ENCODE measurements at places on chromosomes 11 and 22.
A peak's percentile ranks its signal among the peaks of the same experiment; 100 is the strongest.

DNA sequence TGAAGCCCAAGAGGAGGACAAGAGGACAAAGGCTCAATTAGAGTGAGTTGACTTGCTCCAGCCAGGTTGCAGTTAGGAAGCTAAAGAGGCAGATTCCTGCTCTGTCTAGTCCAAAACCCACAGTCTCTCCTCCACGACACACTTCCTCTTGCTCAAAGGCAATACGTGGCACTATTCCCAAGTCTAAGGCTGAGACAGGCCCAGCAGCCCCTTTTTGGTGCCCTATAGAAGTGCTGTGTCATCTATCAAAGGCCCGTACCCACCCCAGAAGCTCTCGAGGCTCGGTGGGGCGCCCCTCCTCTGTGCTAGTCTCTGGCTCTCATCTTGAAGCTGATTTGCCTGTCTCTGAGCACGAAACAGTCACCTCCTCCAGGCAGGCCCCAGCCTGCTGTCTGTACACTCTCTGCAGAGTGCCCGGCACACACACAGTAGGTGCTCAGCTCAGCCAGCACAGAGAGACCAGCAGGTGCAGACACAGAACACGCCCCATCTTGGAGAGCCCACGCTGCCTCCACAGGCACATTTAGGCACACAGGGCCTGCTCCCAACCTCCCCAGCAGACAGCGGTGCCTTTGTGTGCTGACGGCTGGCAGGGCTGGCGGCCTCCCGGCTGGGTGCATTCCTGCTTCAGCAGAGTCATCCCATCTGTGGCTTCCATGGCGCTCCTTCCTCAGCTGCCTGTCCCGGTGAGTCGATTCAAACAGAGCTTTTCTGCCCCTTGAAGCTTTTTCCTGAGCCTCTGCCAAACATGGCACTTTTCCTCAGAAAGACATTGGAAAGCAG, 52.8 kb downstream of the MYH9 start:
- no peak for DNase-seq

GRCh38 chr11:116930177-116930576, 92.8 kb upstream of the APOA1 start:
- no peak for DNase-seq

DNA sequence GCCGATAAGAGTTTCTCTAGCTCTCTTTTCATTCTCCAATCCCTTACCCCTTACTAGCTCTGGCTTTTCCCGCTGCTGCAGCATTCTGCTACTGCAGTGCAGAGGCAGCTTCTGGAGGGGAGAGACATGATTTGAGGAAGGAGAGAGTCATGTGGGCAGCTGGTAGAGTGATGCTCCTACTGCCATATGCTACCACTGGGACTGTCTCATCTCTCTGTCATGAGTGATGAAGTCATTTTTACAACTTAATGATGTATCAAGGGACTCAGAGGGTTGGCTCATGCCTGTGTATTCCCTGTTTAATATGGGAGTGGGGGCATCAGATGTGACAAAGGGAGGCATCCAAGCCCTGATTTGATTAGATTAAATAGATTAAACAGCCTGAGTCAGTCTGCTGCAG, 11.3 kb downstream of the SLC17A6 start:
- no peak for DNase-seq

DNA sequence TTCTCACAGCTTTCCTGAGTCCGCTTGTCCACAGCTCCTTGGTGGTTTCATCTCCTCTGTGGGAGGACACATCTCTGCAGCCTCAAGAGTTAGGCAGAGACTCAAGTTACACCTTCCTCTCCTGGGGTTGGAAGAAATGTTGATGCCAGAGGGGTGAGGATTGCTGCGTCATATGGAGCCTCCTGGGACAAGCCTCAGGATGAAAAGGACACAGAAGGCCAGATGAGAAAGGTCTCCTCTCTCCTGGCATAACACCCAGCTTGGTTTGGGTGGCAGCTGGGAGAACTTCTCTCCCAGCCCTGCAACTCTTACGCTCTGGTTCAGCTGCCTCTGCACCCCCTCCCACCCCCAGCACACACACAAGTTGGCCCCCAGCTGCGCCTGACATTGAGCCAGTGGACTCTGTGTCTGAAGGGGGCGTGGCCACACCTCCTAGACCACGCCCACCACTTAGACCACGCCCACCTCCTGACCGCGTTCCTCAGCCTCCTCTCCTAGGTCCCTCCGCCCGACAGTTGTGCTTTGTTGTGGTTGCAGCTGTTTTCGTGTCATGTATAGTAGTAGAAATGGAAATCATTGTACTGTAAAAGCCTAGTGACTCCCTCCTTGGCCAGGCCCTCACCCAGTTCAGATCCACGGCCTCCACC, 11.7 kb downstream of the RASD2 start:
- DNase-seq, result peak; percentile 67

- DNase-seq, result no peak
These were observed 113.1 kb upstream of the TTC12 start for GRCh38 chr11:113201054-113201818.

GRCh38 chr22:44622679-44623078, 79.3 kb upstream of the PRR5 start:
- DNase-seq, result peak; percentile 21

GRCh38 chr22:26404851-26405421, 24.1 kb upstream of the ASPHD2 start:
- DNase-seq, result no peak

DNA sequence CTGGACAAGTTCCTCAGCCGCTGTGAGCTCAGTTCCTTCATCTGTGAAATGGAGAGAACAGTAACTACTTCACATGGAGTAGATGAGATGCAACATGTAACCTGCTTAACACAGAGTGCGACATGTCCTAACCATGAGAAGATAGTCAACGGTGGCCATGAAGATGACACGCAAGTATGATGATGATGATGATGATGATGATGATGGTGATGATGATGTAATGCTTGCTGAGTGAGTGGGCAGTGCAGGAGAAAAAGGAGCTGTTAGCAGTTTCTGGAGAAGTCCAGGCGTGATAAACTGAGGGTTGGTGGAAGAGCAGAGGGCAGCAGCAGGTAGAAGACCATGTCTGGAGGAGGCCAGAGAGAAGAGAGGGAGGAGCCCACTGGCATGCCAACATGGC, 90.8 kb upstream of the CD82 start:
- no peak for DNase-seq

DNA sequence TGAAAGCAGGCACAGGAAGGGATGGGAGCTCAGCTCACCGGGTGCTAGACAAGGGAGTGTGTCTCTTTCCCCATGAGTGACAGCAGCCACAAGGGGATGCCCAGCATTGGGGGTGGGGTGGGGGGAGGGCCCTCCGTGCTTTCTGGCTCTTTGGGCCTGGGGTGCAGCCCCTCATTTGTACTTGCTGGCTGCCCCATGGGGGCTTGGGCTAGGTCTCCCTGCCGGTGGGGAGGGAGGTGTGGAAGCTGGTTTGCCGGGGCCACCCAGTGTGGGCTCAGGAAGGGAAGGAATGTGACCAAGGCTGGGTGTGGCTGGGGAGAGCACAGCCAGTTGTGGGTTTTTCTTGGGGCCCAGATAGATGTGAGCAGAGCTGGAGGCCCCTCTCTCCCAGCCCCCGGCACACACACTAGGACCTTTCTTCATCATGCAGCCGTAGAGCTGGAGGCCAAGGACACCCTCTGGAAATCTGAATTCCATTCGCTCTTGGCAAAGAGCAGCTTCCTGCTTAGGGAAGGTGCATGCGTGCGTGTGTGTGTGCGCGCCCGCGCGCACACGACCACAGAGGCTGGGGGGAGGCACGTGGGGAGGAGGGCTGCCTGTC, 25.8 kb downstream of the KCNQ1OT1 start:
- no peak for DNase-seq

GRCh38 chr11:21401496-21401895, 732.1 kb downstream of the NELL1 start:
- no peak for DNase-seq

DNA sequence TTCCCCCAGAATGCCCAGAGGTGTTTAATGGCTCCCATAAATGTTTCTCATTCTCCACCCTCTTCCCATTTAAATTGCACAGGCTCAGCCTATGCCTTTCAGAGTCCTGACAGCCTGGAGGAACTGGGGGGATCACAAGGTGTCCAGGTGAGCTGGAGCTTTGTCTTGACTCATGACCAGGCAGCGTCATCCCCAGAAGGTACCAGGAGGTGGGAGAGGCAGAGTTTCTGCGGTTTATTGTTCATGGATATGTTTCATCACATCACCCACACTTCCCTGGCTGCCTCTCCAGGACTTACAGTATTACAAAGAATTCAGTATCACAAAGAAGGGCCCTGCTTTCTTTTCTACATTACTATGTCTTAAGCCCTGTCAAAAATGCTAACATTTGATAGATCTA, 103.2 kb upstream of the GALNT18 start:
- no peak for DNase-seq

DNA sequence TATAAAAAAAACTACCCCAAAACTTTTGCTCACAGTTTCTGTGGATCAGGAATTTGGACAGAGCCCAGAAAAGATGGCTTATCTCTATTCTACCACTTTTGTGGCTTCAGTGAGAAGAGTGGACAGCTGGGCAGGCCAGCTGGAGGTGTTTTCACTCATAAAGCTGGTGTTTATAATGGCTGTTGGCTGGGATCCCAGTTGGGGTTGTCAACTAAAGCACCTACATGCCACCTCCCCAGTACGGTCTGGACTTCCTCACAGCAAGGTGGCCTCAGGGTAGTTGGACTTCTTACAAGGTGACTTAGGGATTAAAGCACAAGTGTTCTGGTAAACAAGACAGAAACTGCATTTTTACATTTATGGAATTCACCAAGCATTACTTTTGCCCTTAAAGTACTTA, 171.0 kb downstream of the NELL1 start:
- DNase-seq, result no peak

GRCh38 chr22:28609921-28610320, 69.7 kb downstream of the TTC28 start:
- no peak for DNase-seq

Data from Caki2 (cell line).